Endothelial cell (in vitro differentiated cells): ENCODE measurements at places on chromosomes 3 and 15.

DNA sequence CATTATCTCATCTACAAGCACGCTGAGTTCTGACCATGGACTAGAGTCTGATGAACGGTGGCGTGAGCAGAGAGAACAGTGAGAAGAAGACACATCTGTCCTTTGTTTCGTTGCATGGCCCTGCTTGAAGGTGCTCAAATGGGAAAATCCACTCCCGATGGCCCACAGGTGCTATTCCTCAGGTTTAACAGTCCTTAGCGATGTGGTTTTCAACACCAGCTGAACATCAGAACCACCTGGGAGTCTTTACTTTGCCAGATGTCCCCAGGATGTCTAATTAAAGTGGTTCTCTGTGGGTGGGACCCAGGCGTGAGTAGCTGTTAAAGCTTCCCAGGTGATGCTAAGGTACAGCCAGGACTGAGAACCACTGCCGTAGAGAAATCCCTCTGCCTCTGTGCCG is 13.0 kb downstream of the ADAMTS17 start:
- DNase-seq, result no peak

DNA sequence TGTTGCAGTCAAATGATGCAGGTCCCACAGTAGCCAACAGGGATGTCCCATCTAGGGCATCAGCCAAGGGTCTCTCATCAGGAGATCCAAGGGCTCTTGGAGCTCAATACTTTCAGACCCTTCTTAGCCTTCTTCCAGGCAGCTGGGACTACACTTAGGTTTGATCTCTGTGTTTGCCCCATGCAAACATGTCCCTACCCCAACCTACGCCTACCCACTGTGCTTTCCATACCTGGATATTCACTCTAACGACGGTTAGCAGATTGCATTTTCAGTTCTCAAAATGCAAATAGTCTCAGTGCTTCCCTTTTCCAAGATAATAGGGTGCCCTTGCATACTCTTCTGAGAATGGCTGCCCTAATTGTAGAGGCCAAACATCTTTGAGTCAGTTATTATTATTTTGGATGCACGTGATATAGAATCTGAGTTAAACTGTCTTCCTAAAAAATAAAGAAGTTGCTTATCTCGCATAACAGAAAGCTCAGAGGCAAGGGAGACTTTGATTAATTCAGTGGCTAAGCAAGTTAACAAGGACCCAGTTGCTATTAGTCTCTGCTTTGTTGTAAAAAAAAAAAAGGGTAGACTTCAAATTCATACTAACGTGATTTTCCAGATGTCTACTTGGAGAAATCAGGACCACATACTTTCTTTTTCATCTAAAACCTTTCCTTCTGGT is 1.0 kb upstream of the CEP70 start:
- no peak for DNase-seq

- no peak for DNase-seq
Observed at GRCh38 chr3:6165951-6166350, 695.0 kb upstream of the GRM7 start.

GRCh38 chr3:50479523-50479922 is 23.9 kb downstream of the CACNA2D2 start:
- no peak for DNase-seq

GRCh38 chr15:56871185-56871584 is 47.3 kb upstream of the TCF12 start:
- DNase-seq, result no peak

DNA sequence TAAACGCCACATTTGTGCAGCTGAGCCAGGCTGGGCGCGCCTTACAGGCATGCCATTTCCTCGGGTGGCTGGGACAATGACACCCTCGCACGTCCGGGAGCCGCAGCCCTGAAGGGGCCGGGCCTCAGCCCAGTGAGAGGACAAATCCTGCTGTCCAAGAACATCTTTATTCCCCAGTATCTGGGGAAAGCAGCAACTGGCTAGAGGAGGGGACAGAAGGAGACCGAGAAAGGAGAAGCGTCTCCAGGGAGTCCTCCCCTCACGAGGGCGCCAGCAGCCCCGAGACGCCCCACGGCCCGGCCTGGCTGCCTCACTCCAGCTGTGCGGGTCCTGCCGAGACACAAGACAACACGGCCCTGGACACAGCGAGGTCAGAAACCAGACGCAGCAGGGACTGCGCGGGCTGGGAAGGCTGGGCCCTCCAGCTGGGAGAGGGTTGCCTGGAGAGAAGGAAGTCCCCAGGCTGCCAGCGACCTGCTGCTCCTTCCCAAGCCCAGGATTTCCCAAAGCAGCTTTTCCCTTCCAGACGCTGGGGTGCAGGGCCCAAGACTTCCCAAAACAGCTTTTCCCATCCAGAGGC is 130.2 kb downstream of the CHSY1 start:
- DNase-seq, result peak; percentile 56

GRCh38 chr3:50483374-50483773 is 20.1 kb downstream of the CACNA2D2 start:
- no peak for DNase-seq

DNA sequence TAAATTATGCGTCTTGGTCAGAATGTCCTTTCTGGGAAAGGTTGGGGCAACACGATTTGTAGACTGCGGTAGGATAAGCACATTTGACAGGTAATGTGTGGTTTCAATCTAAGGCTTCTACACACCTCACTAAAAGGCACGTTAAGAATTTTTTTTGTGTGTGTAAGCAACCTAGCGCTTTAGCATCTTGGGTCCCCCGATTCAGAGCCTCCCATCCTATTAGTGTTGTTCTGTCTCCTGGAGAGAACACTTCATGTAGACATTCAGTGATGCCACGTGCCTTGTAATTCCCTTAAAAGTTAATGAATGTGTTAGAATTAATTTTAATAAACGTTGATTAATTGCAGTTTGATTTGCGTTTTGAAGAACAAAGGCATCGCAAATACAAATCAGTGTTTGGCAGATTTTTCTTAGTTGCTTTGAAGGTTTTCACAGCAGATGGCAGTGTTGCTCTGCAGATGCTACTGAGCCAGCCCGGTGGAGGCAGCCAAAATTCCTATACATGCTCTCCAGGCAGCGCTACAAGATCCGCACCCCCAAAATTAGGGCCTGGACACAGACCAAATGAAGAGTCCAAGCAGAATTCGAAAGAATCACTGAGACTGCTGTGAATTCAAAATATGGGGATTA is 63.5 kb downstream of the OTOL1 start:
- DNase-seq, result peak; percentile 65

DNA sequence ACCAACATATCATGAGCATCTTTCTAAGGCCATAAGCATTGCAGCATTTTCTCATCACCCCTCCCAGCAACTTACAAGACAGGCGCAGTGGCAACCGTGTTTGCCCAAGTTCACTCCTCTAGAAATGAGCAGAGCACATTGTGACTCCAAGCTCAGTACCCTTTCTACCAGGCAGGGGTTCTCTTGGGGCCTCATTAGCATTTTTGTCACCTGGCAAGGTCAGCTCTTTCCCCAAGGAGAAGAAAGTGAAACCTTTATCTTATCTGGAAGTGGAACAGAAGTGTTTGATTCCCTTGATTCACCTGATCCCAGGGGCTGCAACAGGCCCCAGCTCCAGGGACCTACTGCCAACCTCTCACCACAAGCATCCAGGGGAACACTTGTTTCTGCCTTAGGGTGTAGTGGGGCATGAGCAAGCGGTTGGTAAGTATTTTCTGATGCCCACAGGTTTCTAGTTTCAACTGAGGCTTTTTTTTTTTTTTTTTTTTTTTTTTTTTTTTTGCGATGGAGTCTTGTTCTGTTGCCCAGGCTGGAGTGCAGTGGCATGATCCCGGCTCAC is 44.0 kb upstream of the HERC1 start:
- DNase-seq, result no peak

DNA sequence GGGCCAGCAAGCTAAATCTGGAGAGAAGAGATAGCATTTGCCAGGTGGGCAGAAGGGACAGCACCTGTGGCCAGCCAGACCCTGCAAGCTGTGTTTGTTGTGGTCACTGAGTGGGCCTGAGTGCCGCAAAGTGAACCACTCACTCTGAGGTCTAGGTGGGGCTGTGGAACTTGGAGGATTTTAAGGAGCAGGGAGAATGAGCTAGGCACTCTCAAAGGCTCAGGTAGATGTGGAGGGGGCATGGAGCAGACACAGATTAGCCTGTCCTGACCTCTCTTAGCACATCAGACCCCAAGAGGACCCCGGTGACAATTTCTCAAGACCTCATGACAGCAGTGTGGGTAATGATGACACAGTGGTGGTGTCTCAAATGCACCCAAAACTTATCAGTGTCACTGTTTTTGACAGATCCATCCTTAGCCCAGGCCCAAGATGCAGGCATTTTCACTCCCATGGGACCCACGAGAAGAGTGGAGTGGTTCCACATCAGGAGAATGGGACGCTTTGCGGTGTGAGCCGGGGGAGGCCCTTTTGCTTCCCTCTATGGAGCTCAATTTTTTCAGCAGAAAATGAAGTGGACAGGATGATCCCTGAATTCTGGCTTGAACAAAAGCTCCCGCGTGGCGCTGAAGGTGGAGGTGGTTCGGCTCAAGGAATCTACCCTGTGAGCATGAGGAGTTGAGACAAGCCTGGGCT is 43.8 kb upstream of the TLE3 start:
- DNase-seq, result no peak

DNA sequence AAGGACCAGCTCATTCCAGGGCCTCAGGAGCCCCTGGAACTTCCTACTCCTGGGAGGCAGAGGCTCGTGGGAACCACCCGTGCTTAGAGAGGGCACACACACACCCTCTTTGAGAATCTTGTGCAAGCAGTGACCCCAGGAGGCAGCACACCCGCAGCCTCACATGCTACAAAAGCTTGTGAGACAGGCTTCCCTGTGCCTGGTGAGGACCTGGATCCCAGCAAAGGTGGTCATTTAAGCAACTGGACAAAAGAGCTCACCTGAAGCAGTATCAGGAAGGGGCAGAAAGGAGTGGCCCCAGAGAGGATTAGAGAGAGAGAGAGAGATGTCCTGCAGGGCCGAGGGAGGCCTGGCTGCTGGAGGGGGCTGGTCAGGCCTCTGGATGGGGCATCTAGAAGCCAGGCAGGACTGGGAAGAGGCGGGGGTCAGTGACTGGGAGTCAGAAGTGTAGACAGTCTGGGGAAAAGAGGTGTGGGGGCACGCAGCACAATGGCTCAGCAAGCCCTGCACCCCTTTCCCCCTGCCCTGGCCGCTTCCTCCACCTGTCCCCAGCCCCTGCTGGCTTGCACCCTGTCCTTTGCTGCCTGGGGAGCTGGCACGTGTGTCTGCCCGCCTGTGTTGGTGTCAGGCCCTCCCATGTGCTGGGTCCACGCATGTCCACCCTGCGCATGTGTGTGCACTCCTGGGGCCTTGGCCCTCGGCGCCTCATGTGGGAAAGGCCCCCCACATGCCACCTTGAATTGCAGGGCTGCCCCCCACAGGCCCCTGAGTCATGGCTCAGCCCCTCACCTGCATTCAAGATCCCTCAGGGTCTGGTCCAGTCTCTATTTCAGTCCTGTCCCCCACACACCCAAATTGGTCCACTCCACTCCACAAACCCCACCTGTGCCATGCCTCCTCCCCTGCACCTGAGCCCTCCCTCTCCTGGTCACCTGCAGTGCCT is 36.9 kb downstream of the TSPAN3 start:
- DNase-seq, result peak; percentile 3

DNA sequence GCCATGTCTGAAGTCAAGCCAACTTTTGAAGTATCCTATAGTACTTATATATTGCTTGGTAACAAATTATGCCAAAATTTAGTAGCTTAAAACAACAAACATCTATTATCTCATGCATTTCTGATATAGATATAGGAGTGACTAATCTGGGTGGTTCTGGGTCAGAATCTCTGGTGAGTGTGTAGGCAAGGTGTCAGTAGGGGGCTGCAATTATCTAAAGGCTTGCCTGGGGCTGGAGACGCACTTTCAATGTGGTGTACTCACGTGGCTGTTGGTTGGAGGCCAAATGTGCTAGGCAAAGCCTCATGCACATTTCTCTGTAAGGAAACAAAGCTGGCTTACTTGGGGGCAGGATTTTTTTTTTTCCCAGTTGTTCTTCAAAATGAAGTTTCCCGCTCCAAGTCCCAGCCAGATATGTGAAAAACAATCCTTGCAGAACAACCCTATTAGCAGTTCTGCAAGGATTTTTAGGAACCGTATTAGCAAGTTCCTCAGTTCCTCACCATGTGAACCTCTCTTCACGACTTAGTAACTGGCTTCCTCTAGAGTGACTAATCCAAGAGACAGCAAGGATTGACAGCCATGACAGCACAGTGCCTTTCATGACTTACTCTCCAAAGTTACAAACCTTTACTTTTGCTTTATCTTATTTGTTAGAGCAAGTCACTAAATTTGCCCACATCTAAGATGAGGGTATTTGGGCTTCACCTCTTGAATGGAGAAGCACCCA is 25.8 kb downstream of the GREM1 start:
- DNase-seq, result no peak

GRCh38 chr3:39750712-39751111 is 58.7 kb upstream of the MYRIP start:
- DNase-seq, result no peak

DNA sequence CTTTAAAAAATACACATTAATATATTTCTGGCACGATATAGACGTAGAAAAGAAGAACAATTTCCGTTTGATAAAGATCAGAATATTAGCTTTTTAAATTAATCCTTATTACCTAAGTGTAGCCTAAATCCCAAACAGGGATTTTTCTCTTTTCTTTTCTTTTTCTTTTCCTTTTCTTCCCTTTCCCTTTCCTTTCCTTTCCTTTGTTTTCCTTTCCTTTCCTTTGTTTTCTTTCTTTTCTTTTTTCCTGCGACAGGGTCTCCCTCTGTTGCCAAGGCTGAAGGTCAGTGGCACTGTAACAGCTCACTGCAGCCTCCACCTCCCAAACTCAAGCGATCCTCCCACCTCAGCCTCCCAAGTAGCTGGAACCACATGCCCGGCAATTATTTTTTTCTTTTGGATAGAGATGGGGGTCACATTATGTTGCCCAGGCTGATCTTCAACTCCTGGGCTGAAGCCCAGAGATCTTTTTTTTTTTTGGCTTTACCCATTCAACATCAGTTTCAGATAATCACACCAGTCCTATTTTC is 1.8 kb upstream of the USF3 start:
- DNase-seq, result no peak

DNA sequence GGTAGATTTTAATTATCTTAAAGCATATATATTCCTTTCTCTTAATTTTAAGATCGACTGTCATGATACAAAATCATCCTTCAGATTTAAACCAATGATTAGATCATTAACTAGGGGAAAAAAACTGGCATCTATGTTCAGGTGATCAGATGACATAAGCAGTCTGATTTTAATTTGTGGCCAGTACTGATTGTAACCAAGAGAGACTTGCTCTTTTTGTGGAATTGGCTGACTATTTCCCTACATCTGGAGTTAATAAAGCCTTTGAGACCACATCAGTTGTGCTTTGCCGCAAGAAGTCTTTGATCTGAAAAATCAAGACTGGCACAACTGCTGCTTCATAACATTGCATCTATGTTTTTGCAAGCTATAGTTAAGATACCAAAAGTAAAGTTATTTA is 148.4 kb upstream of the CGNL1 start:
- no peak for DNase-seq

GRCh38 chr3:126677862-126678503 is 23.1 kb upstream of the TXNRD3 start:
- DNase-seq, result no peak

DNA sequence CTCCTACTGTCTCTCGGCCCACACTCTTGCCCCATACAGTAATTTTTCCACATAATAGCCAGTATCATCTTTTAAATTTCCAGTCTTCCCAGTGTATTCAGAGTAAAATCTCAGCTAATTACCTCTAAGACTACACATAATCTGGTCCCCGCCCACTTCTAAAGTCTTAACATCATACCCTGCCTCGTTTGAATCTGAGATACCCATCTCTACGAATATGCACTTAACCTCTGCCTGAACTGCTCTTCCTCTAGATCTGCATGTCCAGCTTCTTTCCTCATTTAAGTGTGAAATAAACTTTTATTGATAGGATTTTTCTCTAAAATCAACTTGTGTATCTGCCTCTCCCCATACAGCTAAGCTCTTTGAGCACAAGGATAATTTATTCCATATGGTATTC is 34.6 kb downstream of the COPS2 start:
- DNase-seq, result no peak

GRCh38 chr3:49199900-49200281 is 28.5 kb downstream of the KLHDC8B start:
- DNase-seq, result no peak
